ENCODE measurements at places on chromosomes 2 and 18.
A peak's percentile ranks its signal among the peaks of the same experiment; 100 is the strongest.

- no peaks in the 10 kb centered on the region for H3K36me3 ChIP-seq
- H3K4me3 ChIP-seq = no peak overlapping the region
- H3K4me1 ChIP-seq = no peaks in the 10 kb centered on the region
- no peak overlapping the region for H3K27ac ChIP-seq
- DNase-seq = no peak
- H3K27me3 ChIP-seq = no peaks in the 10 kb centered on the region
Observed at GRCh38 chr2:55763721-55764120, 70.1 kb upstream of the PNPT1 start.

- no peak overlapping the region for H3K4me3 ChIP-seq
- no peak overlapping the region for H3K27ac ChIP-seq
- no peaks in the 10 kb centered on the region for H3K27me3 ChIP-seq
- no peak for DNase-seq
- no peaks in the 10 kb centered on the region for H3K36me3 ChIP-seq
- peaks cover 11% of the 10 kb centered on the region for H3K4me1 ChIP-seq
Observed at GRCh38 chr2:12415536-12415935, 301.2 kb upstream of the TRIB2 start.

GRCh38 chr2:46547223-46548102 lies 68.1 kb downstream of the TMEM247 start:
- DNase-seq = peak; percentile 89
- peak overlapping the region; percentile 10 for H3K4me3 ChIP-seq
- H3K4me1 ChIP-seq = peaks cover 68% of the 10 kb centered on the region
- H3K27ac ChIP-seq = peak overlapping the region; percentile 95

DNA sequence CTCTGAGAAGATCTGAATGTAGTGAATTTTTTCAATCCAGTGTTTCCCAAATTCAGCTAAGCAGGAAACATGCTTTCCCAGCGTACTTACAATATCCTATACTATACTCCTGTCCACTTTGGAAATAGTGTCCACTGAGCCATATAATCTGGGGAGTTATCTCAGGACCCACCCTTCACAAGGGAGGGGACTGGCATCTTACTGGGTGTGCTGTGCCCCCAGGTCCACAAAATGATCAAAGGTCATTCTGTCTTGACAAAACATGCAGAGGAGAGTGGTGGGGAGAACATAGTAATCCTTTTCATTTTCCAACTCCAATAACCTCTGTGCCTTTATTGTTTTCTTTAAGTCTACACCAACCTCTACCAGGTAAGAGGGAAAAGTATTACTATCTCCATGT lies 79.8 kb upstream of the DAPL1 start:
- H3K27ac ChIP-seq = no peak overlapping the region
- no peaks in the 10 kb centered on the region for H3K4me1 ChIP-seq
- H3K4me3 ChIP-seq = no peak overlapping the region
- no peaks in the 10 kb centered on the region for H3K36me3 ChIP-seq

DNA sequence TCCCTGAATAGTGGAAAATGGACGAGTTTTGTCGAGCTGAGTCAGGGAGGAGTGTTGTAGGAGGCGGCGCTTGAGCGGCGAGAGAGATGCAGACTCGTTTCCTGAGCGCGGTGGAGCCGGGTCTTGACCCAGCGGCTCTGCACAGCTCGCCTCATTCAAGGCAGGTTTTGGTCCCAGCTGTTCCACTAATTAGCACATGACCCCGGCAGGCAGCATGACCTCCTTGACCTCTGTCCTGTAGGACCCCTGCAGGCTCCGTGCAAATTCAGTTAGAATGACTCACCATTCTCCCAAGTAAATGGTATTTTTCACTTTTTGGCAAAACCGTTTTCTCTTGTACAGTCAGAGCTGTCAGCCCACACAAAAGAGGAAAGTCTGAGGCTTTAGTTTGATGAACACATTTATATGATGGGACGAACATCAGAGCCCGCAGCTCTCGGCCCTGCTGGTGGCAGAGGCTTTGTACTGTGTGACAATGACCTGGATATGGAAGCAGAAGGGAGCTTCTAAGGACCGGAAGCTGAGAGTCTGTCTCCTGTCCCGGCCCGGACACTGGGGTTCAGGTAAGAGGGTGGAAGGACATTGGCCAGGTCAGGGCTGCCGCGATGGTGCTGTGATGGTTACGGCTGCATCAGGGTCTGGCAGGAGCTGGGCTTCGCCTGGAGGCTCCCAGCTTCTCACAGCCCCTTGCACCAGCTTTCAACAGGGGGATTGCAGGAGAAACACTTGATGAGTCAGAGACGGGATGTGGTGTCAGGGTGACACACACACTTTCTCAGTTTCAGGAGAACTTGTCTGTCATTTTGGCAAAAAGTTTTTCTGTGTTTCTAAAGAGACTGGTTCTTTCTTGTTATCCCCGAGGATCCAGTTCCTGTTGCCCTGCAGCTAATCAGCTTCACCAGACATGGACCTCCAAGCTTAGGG lies 29.9 kb upstream of the ALKAL2 start:
- H3K27ac ChIP-seq = no peak overlapping the region
- no peaks in the 10 kb centered on the region for H3K36me3 ChIP-seq
- H3K27me3 ChIP-seq = no peaks in the 10 kb centered on the region
- DNase-seq = no peak

DNA sequence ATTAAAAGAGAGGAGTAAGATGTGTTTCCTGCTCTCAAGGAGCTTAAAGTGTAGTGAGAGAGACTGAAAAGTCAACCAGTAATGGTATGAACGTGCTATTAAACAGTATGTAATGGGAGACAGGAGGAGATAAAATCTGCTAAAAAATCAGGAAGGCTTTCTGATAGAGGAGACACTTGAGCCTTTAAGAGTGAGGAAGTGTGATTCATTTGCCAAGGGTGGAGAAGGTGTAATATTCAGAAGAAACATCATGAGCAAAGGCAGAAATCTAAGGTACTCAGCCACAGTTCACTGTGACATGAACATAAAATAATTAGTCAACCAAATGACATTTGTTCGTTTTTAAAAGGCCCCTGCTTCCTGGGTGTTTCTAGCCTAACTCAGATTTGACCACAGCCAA lies 137.8 kb upstream of the SKOR2 start:
- no peak overlapping the region for H3K27ac ChIP-seq
- no peaks in the 10 kb centered on the region for H3K36me3 ChIP-seq

DNA sequence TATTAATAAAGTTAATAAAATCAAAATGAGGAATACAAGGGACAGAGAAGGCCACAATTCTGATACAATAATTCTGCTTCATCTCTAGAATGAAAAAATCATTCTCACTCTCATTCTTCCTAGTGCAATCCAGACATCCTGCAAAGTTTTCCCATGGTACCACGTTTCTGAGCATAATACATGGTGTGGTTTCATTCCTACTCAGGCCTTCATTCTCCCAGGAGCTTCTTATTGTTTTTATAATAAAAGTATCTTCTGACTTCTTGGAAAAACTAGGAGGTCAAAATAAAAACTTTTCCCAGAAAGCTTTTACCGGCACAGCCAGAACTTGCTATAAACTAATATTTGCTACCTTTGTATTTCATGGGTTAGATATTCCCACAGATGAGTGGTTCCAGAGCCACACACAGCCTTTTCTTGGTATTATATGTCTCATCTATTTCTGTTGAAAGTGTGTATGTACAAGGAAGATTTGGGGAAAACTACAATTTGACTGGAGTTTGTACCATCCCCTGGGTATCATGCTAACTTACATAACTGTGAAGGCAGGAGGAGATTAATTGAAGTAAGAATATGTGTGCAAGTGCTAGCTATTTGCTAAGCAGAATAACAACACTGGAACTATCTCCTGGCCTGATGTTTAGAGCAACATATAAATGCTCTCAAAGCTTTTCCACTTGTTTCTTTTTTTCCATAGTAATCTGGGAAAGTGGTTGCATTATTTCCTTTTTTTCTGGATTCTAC lies 82.3 kb downstream of the NRXN1 start:
- no peak overlapping the region for H3K4me3 ChIP-seq
- H3K4me1 ChIP-seq = no peaks in the 10 kb centered on the region
- H3K36me3 ChIP-seq = no peaks in the 10 kb centered on the region

GRCh38 chr2:71925268-71926088 lies 222.2 kb downstream of the CYP26B1 start:
- H3K27ac ChIP-seq = no peak overlapping the region
- H3K4me1 ChIP-seq = peaks cover 12% of the 10 kb centered on the region
- H3K4me3 ChIP-seq = no peak overlapping the region
- no peaks in the 10 kb centered on the region for H3K36me3 ChIP-seq

DNA sequence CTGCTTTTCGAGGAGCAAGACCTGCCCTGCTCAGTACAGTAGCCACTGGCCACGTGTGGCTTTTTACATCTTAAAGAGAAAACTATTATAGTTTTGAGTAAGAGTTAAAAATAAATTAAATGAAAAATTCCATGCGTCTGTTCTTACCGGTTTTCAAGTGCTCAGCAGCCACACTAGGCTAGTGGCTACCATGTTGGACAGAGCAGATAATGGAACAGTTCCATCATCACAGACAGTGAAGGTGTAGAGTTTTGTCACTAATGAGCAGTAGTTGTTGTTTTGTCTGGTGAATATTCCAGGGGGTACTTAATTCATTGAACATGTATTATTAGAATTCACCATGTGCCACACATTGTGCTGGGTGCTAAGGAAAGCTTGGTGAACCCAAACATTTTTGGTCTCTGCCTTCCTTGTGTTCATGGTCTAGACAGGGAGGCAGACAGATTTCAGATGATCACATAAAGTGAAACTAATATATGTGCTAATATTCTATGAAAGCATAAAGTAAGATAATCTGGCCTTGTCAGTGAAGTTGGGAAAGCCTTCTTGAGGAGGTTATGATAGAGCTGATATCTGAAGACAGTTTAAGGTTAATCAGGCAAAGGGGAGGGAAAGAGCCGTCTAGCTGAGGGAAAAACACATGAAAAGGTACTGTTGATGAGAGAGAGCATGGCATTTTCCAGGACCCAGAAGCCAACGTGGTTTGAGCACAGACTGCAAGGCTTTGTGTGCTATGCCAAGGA lies 1.4 kb downstream of the ALMS1 start:
- H3K4me3 ChIP-seq = no peak overlapping the region
- DNase-seq = no peak
- H3K4me1 ChIP-seq = peaks cover 15% of the 10 kb centered on the region
- no peak overlapping the region for H3K27ac ChIP-seq
- peaks cover 13% of the 10 kb centered on the region for H3K27me3 ChIP-seq
- no peaks in the 10 kb centered on the region for H3K36me3 ChIP-seq

GRCh38 chr2:211741966-211742365 lies 796.6 kb downstream of the ERBB4 start:
- DNase-seq = no peak
- no peak overlapping the region for H3K27ac ChIP-seq
- H3K4me1 ChIP-seq = no peaks in the 10 kb centered on the region

- no peaks in the 10 kb centered on the region for H3K4me1 ChIP-seq
- H3K36me3 ChIP-seq = no peaks in the 10 kb centered on the region
- H3K4me3 ChIP-seq = no peak overlapping the region
- H3K27me3 ChIP-seq = no peaks in the 10 kb centered on the region
Observed at GRCh38 chr18:42922363-42922762, 193.1 kb downstream of the RIT2 start.

DNA sequence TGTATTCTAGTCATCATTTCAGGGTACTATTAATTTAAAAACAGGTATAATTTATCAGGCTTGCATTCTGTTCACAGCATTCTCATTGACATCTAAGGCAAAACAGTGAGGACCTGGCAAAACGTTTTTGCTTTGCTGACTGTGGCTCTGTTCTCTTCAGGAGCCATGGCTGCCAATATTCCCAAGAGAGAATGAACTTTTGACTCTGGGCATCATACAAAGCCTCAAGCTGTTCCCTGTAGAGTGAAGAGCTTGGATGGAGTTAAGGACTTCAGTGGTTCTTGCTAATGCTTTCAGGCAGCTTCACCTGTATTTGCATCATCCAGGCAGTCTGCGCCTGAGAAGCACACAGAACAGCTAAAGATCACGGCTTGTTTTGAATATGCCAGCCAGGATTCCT lies 65.9 kb upstream of the CAVIN2 start:
- H3K4me3 ChIP-seq = no peak overlapping the region
- no peaks in the 10 kb centered on the region for H3K36me3 ChIP-seq
- no peaks in the 10 kb centered on the region for H3K4me1 ChIP-seq
- DNase-seq = no peak

GRCh38 chr18:77081390-77081778 lies 51.2 kb downstream of the MBP start:
- H3K4me1 ChIP-seq = peaks cover 62% of the 10 kb centered on the region
- peak; percentile 85 for DNase-seq
- peak overlapping the region; percentile 84 for H3K27ac ChIP-seq
- H3K4me3 ChIP-seq = peak overlapping the region; percentile 3
- no peaks in the 10 kb centered on the region for H3K27me3 ChIP-seq
- H3K36me3 ChIP-seq = peaks cover 23% of the 10 kb centered on the region

GRCh38 chr2:194062401-194062800 lies 1594.6 kb upstream of the SLC39A10 start:
- H3K27me3 ChIP-seq = no peaks in the 10 kb centered on the region
- no peaks in the 10 kb centered on the region for H3K4me1 ChIP-seq
- H3K36me3 ChIP-seq = no peaks in the 10 kb centered on the region
- no peak overlapping the region for H3K27ac ChIP-seq
- H3K4me3 ChIP-seq = no peak overlapping the region

Measured in CD14-positive monocyte (primary cell).